Amniotic stem cell (primary cell): ENCODE measurements at places on chromosomes 4 and X.

DNA sequence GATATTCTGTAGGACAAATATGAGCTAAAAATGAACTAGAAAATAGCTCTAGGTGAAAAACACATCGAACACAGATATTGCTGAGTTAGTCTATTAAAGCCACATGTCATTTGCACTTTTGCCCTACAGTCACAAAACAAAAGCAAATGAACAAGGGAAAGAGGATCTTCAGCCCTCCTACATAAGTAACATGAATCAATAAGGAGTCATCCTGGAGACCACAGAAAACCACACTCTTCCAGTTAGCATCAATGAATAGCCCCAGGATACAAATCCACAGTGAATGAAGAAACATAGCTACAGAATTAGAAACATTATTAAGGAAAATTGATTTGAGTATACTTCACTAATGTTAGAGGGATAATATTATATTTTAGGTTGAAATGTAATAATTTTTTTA is 311.4 kb downstream of the MAPK10 start:
- DNase-seq: no peak

- no peak for DNase-seq
These were observed 814 bp downstream of the SPON2 start for GRCh38 chr4:1171311-1172227.

GRCh38 chrX:17441965-17442364 is 67.0 kb downstream of the NHS start:
- no peak for DNase-seq

DNA sequence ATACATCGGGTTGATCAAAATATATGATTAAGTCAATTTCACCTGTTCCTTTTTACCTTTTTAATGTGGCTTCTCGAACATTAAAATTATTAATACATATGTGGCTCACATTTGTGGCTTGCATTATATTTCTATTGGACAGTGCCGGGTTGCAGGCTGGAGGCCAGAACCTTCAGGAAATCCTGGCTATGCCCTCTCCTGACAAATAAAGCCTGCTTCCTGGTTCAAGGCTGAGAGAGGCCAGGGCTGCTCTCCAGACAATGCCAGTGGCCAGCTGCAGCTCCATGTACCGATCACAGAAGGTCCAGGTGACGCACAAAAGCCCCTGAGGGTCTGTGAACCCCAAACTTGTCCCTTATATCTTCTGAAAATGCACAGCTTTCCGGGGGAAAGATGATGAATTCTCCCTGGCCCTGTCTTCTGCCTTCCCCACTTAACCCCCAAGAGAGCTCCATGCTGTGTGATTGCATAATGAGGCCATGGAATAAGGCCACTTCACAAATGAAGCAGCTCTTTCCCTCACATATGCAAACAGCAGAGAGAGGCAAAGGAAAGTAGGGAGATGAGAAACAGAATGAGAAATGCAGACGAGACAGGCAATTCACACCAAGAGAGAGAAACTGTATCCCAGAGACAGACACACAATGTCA is 241.2 kb downstream of the BCOR start:
- no peak for DNase-seq

DNA sequence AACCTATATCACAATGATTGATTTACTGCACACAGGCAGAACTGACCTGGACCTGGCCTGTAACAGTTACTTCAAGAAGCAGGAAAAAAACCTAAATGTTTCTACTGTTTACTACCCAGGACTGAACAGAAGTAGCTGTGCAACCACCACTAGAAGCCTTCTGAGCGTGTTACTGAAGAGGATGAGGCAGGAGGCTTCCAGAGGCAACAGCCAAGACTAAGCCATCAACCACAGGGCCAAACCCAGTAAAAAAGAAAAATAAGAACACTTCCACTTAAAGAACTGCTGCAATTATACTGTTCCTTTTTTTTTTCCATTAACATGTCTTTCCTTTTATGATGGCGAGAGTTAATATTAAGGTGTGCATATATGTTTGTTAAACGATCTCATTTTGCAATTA is 29.4 kb upstream of the TTC29 start:
- no peak for DNase-seq

- no peak for DNase-seq
These were observed 2547.7 kb downstream of the ARAP2 start for GRCh38 chr4:33696586-33696985.

DNA sequence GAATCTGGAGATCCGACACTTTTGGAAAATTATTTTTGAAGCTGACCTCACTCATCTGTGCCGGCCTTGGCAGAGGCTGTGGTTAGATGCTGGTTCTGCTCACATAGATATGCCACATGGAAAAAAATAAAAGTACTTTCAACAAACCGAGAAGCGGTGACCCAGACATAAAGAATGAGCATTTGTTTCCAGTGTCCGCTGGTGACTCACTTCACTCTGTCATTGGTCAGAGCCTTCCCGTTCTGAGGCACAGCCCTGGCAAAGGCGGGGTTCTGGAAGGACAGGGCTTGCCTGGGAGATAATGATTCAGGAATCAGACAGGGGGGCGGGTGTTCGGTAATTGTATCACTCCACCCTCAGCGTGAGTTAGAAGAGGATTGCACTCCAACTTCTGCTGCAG is 172.4 kb upstream of the MXRA5 start:
- peak; percentile 85 for DNase-seq

DNA sequence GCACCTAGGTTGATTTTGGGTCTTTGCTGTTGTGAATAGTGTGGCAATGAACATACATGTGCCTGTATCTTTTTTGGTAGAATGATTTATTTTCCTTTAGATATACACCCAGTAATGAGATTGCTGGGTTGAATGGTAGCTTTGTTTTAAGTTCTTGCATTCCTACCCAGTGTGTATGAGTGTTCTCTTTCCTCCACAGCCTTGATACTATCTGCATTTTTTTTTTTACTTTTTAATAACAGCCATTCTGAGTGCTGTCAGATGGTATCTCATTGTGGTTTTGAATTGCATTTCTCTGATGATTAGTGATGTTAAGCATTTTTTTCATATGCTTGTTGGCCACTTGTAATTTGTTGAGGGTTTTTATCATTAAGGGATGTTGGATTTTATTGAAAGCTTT is 351.8 kb upstream of the GNPDA2 start:
- no peak for DNase-seq

GRCh38 chr4:38292529-38292928 is 332.3 kb downstream of the PTTG2 start:
- DNase-seq: no peak

GRCh38 chrX:14504960-14505538 is 24.3 kb upstream of the GLRA2 start:
- DNase-seq: no peak

GRCh38 chrX:13489454-13489853 is 79.9 kb upstream of the EGFL6 start:
- no peak for DNase-seq
